ENCODE measurements at places on chromosomes 1 and 21.

DNA sequence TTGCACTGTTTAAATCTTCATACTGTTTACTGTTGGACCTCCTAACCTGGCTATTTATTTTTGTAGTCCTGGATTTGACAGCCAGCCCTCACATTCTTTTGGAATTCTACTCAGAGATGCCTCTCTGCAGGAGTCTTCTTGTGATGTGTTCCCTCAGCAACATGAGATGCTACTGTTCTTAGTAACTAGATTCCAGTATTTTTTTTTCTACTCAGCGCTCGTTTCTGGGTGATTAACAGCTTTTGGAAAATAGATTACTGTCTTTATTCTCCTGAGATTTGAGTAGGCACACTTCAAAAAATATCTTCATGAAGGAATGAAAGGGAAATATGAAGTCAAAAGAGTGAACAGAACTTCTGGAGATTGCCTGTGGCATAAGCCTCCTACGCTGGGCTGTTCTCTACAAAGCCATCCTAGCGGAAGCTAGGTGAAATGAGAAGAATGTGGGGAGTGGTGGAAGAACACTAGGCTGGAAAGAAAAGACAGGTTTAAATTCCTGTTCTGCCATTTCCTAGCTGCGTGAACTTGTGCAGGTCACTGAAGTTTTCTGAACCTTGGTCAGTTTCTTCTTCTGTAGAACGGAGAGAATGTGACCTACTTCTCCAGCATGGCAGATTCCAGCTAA lies 75.9 kb downstream of the LRRC8C start:
- no peak for DNase-seq

DNA sequence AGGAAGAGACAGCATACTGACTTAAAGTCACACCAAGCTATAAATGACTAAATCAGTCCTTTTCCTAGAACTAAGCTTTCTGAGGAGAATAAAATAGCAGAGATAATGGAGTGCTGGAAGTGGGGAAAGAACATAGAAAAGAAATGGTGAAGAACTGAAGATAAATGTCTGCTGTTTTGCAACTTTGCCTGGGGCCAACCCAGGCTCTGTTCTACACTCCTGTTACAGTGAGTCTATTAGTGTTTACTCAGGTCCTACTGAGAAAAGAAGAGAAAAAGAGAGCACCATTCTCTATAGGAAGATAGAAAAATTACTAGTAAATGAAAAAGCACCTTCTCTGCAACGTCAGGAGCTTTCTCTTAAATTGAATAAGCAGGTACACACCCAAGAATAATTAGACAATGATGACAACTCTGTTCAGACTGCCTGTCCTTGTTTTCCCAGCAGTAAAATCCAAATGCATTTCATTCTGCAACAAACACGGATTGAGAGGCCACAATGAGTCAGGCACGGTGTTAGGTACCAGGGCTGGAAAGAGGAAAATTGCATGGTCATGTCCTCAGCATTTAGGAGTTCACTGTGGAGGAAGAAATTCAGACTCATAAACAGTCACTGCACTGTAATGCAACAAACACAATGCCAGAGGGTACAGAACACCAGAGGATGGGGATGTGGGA lies 139.4 kb upstream of the CAMK1G start:
- DNase-seq: no peak

DNA sequence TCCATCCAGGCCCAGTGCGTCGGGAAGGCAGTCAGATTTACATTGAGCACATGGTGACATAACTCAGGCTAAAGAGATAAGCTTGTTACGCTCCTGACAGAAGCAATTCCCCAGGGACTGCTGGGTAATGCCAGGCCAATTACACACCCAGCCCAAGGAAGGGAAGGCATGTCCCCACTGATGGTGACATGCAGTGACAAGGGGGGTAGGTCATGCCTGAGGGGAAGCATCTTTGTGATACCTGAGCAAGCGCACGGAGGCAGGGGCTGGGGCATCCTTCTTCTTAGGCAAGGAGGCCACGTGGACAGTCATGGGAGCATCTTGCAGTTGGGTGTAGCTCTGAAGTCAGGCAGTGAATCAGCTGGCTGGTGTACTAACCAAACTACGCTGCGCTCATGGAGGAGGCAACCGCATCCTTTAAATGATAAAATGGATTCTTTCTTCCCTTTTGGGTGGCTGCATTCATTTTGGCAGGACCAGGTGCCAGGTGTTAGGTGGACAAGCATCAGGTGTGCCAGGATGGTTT lies 39.6 kb upstream of the GRIK3 start:
- no peak for DNase-seq

DNA sequence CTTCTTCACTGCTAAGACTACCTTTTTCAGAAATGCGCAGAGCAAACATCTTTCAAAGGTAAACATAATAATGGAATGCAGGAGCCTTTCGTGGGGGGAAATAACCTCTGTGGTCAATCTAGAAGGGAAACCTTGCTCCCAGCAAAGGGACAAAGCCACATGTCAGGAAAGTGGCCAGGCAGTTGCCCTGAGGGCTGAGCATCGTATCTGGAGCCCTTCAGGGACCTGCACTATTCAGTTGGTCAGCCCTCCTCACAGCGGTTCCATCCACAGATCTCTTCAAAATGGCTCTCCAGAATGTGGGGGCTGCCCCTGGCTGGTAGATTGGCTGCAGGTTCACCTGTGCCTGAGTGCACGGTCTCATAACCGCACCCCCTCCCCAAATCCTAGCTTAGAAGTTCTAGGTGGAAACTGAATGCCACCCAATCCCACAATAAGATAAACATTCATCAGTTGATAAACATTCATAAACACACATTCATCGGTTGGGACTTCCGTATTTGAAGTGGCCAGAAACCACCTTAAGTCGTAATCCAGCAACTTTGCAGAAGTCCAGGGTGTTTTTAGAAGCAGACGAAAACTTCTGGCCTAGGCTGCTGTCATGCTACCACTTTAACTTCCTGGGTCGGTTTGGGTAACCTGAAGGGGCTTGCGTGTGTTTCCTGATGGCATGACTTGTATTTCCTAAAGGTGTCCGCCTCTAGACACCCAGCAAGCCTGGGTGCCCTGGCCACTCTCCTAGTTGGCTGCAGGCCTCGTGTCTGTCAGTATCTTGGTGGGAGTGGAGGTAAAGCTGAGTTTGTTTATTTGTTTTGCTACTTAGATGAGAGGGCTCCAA lies 50.5 kb downstream of the RASSF5 start:
- no peak for DNase-seq

DNA sequence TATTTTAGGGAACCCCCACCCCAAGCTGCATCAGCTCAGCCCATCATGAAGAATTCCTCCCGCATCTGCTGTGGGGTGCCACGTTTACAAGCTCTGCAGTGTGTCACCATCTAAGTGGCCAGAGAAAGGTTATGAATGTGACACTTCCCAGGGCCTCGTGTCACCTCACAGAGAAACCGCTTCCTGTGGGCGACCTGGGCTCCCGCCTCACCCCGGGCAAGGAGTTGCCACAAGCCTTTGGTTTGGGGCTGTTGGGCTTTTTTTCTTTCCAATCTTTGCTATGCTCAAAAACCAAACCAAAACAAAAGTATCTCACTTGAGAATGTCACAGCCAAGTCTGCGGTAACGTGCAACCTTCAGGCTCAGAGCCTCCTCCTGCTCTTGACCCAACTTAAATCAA lies 82.1 kb upstream of the ARHGEF16 start:
- no peak for DNase-seq

DNA sequence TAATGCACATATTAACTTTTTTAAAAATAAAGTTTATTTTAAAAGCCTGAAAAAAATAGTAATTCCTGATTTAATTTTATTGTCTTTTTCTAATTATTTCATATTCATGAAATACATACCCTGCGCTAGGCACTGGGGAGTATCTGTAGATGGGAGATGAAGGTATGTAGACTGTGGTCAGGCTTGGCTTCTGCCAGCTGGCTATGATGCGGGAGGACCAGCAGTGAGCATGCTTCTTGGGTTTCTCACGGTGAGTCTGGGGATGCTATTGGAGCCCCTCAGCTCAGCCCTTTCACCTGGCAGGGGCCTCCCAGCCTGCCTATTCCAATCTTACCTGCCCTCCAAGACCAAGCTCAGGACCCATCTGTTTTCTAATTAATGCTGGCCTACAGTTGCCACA lies 138.4 kb downstream of the NOS1AP start:
- DNase-seq: no peak

- no peak for DNase-seq
Measured at GRCh38 chr1:167746988-167747655, 25.3 kb downstream of the MPZL1 start.

GRCh38 chr1:243718893-243719292 lies 131.2 kb downstream of the AKT3 start:
- DNase-seq: no peak

DNA sequence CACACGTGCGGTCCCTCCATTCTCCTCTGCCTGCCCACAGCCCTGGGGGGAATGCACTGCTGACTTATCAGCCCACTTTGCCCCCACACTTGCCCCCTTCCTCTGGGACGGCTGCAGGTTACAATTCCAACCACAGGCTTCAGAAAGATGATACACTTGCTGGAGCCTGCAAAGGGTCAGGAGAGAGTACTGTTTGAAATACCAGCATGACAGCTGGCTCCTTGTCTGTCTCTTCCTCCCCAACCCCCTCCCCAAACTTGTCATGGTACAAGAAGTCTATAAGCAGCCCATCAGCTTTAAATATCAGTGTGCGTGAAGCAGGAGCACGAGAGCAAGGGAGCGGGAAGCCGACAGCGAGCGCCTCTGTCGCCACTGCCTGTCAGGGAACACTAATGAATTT lies 62.4 kb downstream of the ERI3 start:
- DNase-seq: no peak

DNA sequence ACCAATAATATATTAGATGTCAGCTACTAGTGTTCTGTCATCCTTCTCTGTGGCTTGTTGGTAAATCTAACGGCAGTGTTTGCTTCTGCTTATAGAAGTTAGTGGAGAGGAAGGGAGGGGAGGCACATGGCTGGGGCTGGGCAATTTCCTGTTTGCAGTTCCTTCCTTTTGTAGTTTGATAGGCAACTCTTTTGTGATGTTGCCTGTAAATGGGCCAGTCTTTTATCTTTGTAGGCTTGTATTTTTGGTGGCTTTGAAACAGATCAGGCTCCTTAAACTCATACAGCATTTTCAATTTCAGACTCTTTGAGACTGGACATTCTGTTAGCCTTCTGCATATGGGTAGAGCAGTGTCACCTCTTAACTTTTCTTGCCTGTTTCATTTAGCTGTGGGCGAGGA lies 48.1 kb downstream of the CDC14A start:
- no peak for DNase-seq

DNA sequence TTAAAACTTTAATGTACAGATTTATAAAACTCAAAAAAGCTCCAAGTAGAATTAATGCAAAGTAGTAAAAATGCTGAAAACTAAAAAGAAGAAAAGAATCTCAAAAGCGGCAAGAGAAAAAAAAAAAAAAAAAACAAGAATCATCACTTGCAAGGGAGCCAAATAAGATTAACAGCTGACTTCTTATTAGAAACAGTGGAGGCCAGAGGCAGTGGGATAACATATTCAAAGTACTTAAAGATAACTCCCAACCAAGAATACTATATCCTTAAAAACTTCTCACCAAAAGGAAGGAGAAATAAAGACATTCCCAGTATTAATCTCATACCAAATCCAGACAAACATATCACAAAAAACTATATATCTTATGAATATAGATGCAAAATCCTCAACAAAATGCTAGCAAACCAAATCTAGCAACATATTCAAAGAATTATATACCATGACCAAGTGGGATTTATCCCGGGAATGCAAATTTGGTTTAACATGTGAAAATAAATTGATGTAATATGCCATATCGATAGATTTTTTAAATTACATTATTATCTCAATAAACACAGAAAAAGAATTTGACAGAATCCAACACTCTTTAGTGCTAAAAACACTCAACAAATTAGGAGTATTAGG lies 62.7 kb downstream of the CAMK2N1 start:
- DNase-seq: no peak

DNA sequence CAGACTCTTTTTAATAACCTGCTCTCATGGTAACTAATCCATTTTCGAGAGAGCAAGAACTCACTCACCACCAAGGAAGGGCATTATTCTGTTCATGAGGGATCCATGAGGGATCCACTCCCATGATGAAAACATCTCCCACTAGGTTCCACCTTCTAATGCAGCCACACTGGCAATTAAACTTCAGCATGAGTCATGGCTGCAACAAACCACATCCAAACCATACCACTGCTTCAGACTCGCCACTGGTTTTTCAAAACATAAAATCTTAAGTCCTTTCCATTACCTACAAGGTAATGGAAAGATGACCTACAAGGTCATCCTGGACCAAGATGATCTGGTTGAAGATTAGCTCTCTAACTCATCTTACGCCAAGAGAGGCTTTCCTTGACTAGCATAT lies 405.1 kb downstream of the VAV3 start:
- DNase-seq: no peak

- DNase-seq: no peak
Measured at GRCh38 chr1:59631561-59632255, 183.0 kb upstream of the HOOK1 start.

DNA sequence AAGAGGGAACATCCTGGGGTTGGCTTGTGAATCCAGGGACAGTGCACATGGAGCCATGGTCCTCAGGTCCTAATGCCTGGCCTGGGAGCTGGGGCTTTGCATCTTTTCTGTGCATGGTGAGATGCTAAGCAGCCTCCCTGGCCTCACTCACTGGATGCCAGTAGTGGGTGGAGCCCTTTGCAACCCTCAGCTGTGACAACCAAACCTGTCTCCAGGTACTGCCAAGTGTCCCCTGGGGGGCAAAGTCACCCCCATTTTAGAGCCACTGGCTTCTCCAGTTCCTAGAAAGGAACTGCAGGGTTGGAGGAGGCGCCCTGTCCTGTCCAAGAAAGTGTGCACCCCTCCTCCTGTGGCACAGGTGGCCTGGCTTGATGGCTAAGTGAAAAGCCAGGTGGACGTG lies 44.6 kb upstream of the GRIK3 start:
- no peak for DNase-seq

- DNase-seq: no peak
Measured at GRCh38 chr1:150352866-150353265, 11.1 kb upstream of the RPRD2 start.

DNA sequence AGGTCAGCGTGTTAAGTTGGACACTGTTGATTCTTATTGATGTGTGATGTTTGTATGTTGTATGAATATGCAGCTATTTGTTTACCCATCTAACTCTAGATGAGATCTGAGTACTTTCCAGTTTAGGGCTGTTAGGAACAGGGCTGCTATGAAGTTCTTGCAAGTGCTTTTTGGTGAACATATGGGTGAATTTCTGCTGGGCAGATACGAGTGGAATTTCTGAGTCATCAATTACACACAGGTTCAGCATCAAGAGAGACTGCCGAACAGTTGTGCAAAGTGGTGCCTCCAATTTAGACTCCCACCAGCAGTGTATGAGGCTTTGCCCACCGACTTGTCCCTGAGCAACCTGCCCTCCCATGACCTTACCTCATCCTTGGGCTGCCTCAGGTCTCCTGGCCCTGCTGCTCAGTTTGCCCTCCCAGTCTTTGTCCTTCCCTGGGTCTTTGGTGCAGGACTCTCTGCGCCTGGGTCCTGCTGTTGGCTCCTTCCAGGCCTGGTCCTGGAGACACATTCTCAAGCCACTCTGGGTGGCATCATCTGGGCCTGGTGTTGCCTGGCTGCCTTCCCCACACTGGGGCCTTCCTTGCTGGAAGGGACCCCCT lies 343.6 kb downstream of the PTPRU start:
- DNase-seq: no peak

- DNase-seq: no peak
Measured at GRCh38 chr1:6414443-6414844, 5.3 kb downstream of the HES2 start.

- no peak for DNase-seq
Measured at GRCh38 chr1:32984455-32985171, 20.0 kb upstream of the RNF19B start.

Measured in type B pancreatic cell (in vitro differentiated cells).